ENCODE measurements at places on chromosomes 5 and 9.

DNA sequence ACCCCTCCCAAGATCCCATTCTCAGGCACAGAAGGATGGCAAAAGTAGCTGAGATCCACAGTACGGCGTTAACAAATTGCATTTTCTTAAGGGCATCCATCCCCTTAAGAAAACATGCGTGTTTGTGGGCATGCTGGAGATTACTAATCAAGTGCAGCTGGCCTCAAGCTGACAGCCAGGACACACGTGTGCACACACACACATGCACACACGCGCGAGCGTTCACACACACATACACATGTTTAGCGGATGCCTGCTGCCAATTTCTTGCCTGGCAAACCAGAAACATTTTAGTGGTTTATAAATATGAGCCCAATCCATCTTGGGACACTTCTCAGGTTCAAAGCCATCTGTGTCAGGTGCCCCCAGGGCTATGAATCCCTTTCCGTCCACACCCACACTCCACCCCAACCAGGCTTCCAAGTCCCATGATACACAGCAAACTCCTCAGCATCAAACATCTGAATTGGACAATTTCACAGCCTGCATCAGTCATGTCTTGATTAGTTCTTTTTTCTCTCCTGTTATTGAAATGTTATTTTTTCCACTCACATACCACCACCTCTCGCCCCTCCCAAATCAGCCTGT is 23.5 kb upstream of the SMIM23 start:
- no peak for DNase-seq

DNA sequence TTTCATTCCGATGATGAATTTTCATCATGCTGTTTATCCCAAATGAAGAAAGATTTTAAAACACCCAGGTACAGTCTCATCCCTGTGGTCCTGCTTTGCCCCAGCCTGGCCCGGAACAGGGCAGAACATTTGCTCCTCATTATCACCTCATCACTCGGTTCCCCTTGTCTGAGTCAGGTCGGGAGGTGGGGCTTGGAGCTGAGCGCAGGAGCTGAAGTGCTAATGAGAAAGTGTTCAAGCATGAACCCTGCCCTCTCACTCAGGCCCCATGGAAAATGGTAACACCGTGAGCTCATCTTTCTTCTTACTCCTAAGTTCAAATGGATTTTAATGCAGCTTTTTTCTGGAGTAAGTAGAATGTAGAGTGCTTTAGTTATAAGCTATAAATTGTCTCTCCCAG is 466.2 kb downstream of the KDM4C start:
- no peak for DNase-seq

DNA sequence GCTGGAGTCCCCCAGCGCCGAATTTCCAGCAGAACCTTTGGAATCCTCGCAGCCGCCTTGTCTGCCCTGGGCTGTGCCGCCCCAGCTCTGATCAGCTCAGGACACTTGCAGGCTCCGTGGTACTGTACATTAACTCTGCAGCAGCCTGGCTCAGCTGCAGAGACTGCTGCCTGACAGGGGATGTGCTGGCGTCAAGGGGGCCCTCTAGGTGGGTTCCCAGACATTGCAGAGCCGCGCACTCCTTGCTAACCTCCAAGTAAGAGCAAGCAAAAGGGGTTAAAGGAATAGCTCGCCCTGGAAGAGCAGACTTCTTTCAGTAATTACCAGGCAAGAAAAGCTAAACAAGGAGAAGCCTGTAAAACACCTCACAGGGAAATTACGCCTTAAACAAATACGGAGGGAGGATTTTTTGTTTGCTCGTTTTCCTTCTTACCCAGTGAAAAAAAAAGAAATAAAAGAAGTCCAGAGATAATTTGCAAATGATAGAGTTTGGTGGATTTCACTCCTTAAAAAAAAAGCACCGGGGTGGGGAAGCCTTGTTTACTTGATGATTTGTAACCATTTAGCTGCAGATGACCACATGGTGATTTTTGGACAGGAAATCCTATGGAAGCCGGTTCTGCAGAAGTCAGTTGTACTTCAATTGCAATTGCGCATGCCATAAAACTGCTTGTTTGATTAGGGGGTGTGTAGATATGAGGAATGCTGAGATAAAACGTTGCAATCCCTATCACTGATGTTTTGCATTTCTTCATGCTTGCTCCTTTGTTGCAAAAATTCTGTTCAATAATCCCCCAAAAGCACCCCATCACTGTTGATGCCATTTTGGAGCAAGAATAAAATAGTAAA is 305.8 kb downstream of the PDE4D start:
- DNase-seq, result peak; percentile 87

DNA sequence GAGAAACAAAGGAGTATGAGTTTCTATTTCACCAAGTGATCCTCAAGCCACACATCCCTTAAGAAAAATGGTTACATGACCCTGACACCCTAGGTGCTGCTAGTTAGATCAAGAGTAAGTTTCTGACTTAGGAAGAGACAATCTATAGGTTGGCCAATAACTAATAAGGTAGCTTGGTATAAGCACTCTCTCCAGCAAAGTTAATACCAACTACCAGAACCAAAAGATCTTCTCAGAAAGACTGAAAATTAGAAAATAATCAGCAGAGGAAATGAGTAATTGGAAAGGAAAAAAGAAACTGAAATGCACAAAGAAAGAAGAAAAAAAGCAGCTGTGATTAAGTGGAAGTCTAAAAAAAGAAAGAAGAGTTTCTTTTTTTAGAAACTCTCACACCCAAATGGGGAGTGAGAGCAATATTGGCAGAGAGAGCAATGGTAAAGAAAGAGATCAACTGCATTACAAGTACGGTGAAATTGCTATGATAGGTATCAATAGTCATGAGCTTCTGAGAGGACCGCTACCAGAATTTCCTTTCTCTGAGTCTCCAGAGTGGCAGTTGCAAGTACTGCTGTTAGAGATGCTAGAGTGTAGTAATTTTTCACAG is 195.5 kb downstream of the TMEM167A start:
- no peak for DNase-seq

DNA sequence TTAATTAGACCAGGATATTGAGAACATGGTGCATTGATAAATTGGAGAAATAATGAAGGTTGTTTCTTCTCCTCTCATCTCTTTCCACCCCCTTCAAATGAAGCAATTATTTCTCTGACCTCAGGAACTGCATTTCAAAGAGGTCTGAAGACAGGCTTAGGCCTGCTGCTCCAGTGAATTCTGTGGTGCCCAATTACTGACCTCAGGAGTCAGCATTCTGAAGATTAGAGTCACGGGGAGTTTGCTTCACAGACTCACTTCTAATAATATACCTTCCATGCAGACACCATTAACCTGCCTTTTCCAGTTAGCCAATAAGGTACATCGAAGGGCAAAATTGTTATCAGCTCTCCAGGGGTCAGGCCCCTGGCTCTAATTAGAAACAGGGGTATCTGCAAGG is 270.9 kb downstream of the GAS1 start:
- no peak for DNase-seq

- no peak for DNase-seq
Measured at GRCh38 chr9:136994888-136995230, 1.5 kb downstream of the CLIC3 start.

DNA sequence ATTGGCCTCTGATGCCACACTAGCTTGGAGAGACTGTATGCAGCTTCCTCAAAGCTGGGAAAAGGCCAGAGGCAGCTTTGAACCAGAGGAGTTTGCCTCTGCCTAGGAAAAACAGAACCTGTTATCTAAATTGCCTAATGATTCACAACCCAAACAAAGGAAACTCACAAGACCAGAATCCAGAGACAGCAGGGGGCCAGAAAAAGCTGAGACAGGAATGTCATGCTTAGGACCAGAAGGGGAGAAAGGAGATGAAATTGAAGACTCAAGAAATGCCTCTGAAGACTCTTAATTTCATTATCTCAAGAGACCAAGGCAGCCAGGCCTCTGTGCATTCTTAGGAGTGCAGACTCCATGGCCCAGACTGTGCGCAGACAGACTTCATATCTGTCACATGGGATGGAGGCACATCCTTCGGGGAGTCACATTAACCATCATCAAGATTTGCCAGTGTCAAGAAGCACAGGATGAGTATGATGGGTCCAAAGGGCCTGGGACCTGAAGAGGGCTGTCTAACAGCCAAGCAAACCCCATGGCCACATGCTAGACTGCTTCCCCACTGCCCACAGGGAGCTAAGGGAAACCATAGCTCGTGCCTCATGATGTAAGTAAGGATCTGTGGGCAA is 57.3 kb downstream of the ARSB start:
- DNase-seq, result no peak

- no peak for DNase-seq
Measured at GRCh38 chr9:72473474-72474261, 47.7 kb upstream of the TMC1 start.

DNA sequence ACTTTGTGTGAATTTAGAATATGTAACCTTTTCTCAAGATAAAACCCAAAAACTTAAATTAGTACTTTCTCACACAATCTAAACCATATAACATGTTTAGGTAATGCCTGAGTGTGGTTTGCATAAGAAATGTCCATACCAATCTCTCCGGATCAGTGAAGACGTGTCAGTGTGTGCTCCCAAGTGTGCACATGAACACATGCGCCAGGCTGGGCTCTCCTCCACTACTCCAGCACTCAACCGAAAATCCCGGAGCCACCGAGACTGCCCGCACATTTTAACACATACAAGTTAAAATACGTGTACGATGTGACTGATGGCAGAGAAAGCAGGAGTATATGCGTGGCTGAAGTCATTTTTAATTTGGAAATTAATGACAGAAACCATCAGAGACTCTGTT is 658.4 kb downstream of the EFNA5 start:
- no peak for DNase-seq

DNA sequence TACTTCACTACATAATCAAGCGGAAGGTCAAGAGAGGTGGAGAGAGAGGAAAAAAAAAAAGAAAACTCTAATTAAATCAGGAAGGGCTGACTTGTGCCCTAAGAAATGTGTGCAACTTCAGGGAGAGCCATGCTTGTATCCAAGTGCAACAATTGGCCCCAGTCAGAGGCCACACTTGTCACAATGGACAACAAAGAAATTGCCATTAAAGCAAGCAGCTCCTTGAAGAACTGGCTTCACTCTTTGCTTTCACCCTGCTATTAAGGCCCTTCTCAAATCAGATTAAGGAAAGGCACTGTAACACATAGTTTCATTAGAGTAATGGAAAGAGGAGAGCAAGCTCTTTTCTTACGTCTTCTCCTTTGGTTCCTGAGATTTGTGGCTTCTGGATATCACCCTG is 480.9 kb upstream of the WWC1 start:
- DNase-seq, result no peak

DNA sequence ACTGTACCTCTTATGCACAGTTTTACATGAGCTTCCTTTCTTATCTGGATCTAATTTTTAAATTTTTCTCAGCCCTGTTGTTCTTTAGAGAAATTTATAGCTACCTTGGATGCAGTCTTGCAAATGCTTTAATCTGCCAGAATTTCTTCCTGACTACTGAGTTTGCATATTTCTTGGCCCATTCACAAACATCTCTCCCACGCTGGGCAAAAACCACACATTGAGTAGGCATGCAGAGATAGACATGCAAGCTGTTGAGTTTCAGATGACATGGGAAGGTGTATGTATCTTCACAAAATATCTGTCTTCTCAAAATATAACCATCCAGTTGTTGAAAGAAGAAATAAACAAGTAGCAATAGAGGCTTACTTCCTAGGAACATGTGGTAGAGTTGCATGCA is 101.2 kb downstream of the PARP8 start:
- DNase-seq, result peak; percentile 44

GRCh38 chr5:74951865-74952264 is 85.7 kb upstream of the FAM169A start:
- DNase-seq, result no peak

DNA sequence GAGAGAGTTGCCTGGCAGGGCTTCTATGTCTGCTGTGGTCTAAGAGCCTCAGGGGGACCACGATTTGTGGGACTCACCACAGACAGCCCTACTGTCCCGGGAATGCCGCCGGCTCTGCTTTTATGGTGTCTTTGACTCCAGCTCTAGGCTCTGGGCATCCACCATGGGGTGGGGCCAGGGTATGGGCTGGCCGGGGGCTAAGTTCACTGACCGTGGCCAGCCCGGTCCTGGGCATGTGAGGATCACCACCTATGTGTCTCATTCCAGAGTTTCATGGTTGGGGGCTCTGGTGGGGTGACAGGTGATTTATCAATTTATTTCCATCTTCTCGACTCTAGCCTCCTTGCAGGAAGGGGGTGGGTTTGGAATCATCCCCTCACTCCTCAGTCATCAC is 139.4 kb downstream of the GADD45G start:
- DNase-seq, result no peak

GRCh38 chr9:121499427-121500164 is at the start of gene GGTA1:
Gene GGTA1 (minus strand): TSS chr9:121499844. CDS start chr9:121467922, 31,922 bp downstream.
- DNase-seq, result no peak

DNA sequence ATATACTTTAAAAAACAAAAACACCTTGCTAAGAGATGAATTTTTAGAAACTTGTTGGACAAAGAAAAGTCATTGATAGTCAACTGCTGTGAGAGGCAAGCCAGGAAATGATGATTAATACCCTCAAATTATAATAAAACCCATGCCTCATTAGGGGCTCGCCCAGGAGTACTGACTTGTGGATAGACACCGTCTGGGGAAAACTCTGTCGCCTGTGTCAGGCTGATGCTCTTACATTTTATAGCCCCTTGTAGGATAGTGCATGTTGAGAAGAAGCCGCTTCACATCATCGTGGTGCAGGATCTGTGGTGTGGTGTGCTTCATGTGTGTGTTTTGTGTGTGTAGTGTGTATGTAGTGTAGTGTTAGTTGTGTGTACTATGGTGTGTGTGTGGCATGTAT is 39.1 kb downstream of the SYK start:
- no peak for DNase-seq

- no peak for DNase-seq
Measured at GRCh38 chr5:156922207-156922792, 40.7 kb downstream of the TIMD4 start.

GRCh38 chr5:27830546-27830945 is 792.2 kb upstream of the CDH9 start:
- no peak for DNase-seq

- DNase-seq, result no peak
Measured at GRCh38 chr5:132050661-132051552, 9.5 kb upstream of the IL3 start.

GRCh38 chr5:39799242-39799641 is 374.5 kb upstream of the DAB2 start:
- DNase-seq, result no peak

- DNase-seq, result no peak
Measured at GRCh38 chr9:15272377-15272928, 34.6 kb downstream of the TTC39B start.

DNA sequence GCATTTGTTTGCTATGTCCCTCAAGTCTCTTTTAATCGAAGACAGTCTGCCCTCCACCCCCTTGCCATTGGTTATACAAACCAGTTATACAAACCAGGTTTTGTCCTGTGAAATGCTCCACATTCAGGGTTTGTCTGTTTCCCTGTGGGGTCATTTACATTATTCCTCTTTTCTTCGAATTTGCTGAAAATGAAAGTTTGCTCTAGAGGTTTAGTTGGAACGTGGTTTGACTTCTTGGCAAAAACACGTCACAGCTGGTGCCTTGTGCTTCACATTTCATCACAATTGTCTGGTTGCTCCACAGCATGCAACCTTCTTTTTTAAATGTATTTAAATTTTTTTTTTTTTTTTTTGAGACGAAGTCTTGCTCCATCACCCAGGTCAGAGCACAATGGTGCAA is 4.2 kb upstream of the HAVCR2 start:
- no peak for DNase-seq

GRCh38 chr5:147935032-147935431 is 28.7 kb upstream of the C5orf46 start:
- no peak for DNase-seq

Measured in anterior cingulate cortex (tissue), 58 donors.